ENCODE measurements at places on chromosomes 1 and 21.

DNA sequence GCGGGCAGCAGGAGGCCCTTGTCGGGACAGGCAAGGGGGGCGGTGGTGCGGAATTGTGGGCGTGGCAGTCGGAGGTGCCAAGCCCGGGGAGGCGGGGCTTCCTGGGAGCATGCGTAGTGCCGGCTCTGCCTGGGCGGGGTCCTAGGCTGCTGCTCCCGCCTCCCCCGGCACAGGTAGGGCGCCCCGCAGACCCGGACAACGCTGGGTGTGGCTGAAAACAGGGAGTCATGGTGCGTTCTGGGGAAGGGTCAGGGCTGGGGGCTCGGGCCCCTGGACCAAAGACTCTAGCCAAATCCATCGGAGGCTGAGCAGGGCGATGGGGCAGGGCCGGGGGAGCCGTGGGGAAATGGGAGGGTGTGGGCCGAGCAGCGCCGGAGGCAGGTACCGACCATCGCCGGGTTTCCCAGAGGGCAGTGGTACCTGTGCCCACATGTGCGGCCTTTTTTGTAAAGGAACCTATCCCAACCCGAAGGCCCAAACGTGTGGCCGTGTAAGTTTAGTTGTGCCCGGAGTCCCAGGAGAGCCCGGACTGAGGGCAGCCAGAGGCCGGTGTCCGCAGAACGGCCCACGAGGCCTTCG, 231.9 kb downstream of the SDCCAG8 start:
- DNase-seq = no peak

- DNase-seq = peak; percentile 27
Observed at GRCh38 chr1:204258213-204259115, 44.7 kb upstream of the GOLT1A start.

DNA sequence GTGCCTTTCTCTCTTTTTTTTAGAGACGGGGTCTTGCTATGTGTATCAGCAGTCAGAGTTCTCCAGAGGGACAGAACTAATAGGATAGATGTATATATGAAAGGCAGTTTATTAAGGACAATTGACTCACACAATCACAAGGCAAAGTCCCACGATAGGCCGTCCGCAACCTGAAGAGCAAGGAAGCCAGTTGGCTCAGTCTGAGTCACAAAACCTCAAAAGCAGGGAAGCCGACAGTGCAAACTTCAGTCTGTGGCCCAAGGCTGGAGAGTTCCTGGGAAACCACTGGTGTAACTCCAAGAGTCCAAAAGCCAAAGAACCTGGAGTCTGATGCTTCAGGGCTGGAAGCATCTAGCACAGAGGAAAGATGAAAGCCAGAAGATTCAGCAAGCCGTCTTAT, 16.3 kb upstream of the H3-3A start:
- no peak for DNase-seq

- no peak for DNase-seq
Observed at GRCh38 chr21:31287201-31287600, 56.9 kb downstream of the TIAM1 start.

DNA sequence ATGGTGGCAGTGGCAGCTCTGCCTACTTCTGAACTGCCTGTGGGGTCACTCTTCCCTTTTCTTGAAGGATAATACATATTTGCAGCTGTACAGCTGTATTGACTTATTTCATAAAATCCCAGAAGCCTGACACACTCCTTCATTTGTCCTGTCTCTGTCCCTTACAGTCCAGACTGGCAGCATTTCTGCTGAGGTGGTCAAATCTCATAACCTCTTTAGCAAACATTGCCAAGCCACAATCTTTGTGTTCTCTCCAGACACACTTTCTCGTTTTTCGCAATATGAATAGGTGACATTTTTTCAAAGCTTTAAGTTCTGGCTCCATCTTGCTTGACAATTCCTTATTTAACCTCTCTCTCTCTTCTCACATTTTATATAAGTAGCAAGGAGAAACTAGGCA, 15.2 kb downstream of the LY9 start:
- peak; percentile 22 for DNase-seq

GRCh38 chr1:20150969-20151368, 11.8 kb downstream of the PLA2G2F start:
- DNase-seq = no peak

- no peak for DNase-seq
Observed at GRCh38 chr1:239636347-239636746, 250.0 kb downstream of the CHRM3 start.

DNA sequence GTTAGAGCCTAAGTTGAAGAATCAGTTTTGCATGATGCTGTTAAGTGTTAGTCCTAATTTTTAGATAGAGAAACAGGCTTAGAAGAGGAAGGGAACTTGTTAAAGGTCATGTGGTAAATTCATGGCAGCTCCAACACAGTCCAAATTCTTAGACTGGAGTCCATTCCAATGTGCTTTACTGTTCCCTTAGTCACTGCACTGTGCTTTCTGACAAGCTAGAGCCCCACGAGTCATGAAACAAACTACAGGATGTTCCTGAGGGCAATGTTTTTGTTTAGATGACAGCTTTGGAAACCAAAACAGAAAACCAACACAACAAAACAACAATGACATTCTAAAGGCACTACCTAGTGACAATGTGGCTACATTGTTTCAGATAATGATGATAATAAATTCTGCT, 23.1 kb upstream of the RGS4 start:
- DNase-seq = no peak

GRCh38 chr1:193060115-193060403, 647 bp downstream of the RO60 start:
- DNase-seq = no peak

DNA sequence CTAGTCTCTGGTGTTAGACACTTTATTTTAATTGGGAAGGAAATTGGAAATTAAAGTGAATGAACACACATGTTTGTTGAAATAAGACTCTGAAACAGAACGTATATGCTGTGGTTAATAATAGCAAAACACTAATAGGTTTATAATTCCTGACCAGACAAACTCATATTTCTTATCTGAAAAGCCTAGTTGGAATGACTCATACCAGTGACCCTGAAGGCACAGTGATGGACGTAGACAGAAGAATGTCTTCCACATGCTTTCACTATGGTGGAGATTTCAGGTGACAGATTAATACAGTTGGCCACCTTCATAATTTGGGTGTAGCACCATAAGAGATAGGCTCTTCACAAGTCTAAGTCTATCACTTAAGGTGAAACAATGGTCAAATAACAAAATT, 83.0 kb upstream of the COL11A1 start:
- no peak for DNase-seq

DNA sequence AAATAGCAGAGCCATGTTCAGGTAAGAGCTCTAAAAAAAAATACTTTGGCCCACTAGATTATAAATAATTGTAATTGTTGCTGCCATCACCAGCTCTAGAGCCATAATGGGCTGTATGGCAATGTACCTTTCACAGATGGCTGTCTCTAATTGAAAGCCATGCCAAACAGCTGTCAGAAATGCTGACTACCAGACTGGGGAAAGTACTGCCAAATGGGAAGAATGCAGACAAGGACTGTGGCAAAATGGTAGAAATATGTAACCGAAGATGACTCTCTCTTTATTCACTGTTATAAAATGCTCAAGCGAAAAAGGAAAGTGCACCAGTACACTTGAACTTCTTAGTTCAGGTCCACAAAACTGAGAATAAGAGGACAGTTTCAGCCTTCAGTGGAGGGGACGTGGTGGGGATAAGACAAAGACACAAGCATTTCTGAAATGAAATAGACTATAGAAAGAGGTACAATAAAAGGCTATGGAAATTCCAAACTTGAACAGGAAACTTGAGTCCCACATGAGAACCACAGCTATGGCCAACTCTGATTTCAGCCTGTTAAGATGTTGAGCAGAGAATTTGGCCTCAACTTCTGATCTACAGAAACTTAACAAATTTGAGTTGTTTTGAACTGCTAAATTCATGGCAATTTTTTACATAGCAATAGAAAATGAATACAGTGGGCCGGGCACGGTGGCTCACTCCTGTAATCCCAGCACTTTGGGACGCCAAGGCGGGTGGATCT, 46.5 kb upstream of the LPGAT1 start:
- DNase-seq = no peak

GRCh38 chr1:23524716-23525401, 6.2 kb downstream of the E2F2 start:
- peak; percentile 42 for DNase-seq

- DNase-seq = no peak
Observed at GRCh38 chr21:16159971-16160350, 430.2 kb downstream of the USP25 start.

GRCh38 chr1:33039840-33040239, 3.2 kb upstream of the AK2 start:
- no peak for DNase-seq

- DNase-seq = no peak
Observed at GRCh38 chr1:30318864-30319718, 404.3 kb downstream of the MATN1 start.

GRCh38 chr1:167645140-167645541, 15.1 kb downstream of the RCSD1 start:
- no peak for DNase-seq

- DNase-seq = no peak
Observed at GRCh38 chr1:30449003-30449402, 274.4 kb downstream of the MATN1 start.
